Lung (tissue), 17 donors: ENCODE measurements at places on chromosomes 4 and X. TPM values are rescaled to one million over a fixed set of nuclear protein-coding genes. Genes with fewer than 3 reads are reported as not detected.

- no peaks in the 10 kb centered on the region for H3K4me1 ChIP-seq
- H3K4me3 ChIP-seq, result no peak overlapping the region
- H3K36me3 ChIP-seq, result no peaks in the 10 kb centered on the region
- H3K27me3 ChIP-seq, result no peaks in the 10 kb centered on the region
These were observed 102.0 kb upstream of the USP38 start for GRCh38 chr4:143082701-143083100.

GRCh38 chr4:71602289-71602900 lies 181.5 kb downstream of the GC start:
- no peak for DNase-seq
- H3K4me3 ChIP-seq, result no peak overlapping the region
- no peaks in the 10 kb centered on the region for H3K4me1 ChIP-seq
- H3K36me3 ChIP-seq, result no peaks in the 10 kb centered on the region

DNA sequence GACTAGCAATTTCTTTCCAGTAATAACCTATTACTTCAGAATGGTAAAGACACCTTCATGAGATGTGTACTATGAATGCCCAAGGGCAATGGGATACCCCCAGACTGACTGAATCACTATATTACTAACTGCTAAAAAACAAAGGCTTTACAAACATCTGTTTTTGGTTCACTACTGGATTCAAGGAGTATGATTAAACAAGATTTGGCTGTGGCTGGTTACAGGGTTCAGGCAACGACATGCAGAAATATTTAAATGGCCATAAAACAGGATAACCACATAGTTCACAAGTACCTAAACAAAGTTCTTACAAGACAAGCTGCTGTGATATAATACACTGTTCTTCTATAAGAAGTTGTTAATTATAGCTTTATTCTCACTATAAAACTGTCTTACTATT lies 128.2 kb downstream of the FRYL start:
- no peaks in the 10 kb centered on the region for H3K36me3 ChIP-seq
- H3K4me3 ChIP-seq, result no peak overlapping the region
- peaks cover 46% of the 10 kb centered on the region for H3K4me1 ChIP-seq
- no peaks in the 10 kb centered on the region for H3K27me3 ChIP-seq

DNA sequence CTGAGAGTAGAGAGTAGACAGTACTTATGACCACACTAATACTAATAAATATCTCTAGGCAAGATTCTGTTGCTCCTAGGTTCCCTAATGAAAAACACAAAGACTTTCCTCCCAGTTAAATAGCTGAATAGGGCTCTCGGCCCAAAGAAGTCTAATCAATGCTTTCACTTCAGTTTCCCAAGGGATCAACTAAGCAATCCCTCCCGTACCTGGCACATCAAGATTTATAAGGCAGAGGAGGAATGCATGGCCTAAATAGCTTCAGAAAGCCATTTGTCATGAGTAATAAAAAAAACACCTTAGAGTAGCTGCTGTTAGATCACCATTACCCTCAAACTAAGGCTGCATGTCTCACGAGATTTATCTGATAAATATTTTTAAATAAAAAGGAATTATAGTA lies 56.8 kb upstream of the EXOC1L start:
- no peaks in the 10 kb centered on the region for H3K4me1 ChIP-seq
- DNase-seq, result no peak
- no peak overlapping the region for H3K27ac ChIP-seq
- H3K4me3 ChIP-seq, result no peak overlapping the region

- peak; percentile 86 for DNase-seq
- H3K4me1 ChIP-seq, result no peaks in the 10 kb centered on the region
- peaks cover 6% of the 10 kb centered on the region for H3K27me3 ChIP-seq
- H3K4me3 ChIP-seq, result no peak overlapping the region
These were observed 133.2 kb downstream of the ARHGAP6 start for GRCh38 chrX:11532291-11533078.

DNA sequence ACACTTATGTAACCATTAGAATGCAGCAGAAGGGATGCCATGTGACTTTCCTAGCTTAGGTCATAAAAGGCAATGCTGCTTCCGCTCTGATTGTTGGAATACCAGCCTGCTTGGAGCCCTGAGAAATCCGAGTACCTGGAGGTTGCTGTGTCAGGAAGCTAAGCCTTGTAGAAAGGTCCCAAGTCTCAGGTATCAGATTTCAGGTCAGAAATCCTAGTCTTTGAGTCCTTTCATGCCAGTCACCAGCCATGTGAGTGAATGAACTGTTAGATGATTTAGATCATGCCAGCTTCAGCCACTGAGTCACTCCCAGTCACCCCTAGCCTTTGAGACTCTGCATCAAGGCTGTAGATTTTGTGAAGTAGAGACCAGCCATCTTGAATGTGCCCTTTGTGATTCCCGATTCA lies 23.5 kb downstream of the RAP1GDS1 start:
- H3K4me3 ChIP-seq, result no peak overlapping the region
- no peaks in the 10 kb centered on the region for H3K36me3 ChIP-seq
- H3K4me1 ChIP-seq, result peaks cover 6% of the 10 kb centered on the region
- no peak overlapping the region for H3K27ac ChIP-seq
- DNase-seq, result no peak

GRCh38 chr4:99960648-99961047 lies 10.6 kb upstream of the H2AZ1 start:
- H3K4me3 ChIP-seq, result no peak overlapping the region
- no peak overlapping the region for H3K27ac ChIP-seq
- no peaks in the 10 kb centered on the region for H3K27me3 ChIP-seq
- no peak for DNase-seq

GRCh38 chrX:103608306-103608963 lies 672 bp downstream of the TCEAL3 start:
- peak overlapping the region; percentile 94 for H3K27ac ChIP-seq
- peaks cover 16% of the 10 kb centered on the region for H3K27me3 ChIP-seq
- peak; percentile 15 for DNase-seq

GRCh38 chr4:17188547-17189400 lies 290.3 kb upstream of the LDB2 start:
- H3K36me3 ChIP-seq, result no peaks in the 10 kb centered on the region
- DNase-seq, result peak; percentile 21
- no peaks in the 10 kb centered on the region for H3K4me1 ChIP-seq
- H3K27ac ChIP-seq, result no peak overlapping the region
- H3K4me3 ChIP-seq, result no peak overlapping the region

GRCh38 chr4:67929426-67929825 lies 33.9 kb downstream of the TMPRSS11A start:
- no peak overlapping the region for H3K27ac ChIP-seq
- no peaks in the 10 kb centered on the region for H3K36me3 ChIP-seq
- no peak overlapping the region for H3K4me3 ChIP-seq
- no peak for DNase-seq
- no peaks in the 10 kb centered on the region for H3K27me3 ChIP-seq

DNA sequence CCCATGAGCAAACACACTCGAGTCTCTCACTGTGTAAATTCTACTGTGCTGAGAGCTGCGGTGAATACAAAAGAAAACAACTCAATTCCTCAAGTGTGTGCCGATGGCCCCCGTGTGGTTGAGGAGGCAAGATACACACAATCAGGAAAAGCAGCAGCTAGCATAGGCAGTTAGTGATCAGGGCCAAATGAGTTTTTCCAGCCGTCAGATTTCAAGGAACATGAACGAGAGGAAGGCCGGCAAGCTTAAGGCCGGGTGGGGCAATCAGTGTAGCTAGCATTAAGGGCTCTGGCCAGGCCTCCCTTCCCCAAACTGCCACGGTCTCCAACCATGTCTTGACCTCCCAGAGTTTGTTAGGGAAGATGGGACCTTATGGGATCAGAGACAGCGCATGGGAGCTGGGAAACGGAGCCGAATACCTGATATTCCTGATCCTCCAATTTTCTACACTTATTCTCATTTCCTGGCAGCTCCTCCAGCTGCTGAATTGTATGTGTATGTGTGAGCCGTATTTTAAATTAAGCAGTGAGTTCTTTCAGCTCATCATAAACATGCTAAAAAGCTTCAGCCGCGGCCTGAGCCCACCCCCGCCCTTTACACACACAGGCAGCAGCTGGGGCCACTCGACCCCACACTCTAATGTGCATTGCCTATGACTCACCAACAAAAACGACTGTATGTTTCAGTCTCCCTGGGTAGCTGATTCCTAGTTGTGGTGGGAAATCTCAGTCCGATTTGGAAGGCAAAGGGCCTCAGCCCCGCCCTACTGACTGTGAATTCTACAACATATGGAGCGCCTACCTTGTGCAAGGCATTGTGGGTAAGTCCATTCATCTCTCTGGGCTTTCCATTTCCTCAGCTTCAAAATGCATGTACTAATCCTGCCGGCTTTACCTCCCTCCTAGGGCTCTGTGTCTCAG lies 59.9 kb downstream of the RTL9 start:
- no peak overlapping the region for H3K4me3 ChIP-seq
- no peaks in the 10 kb centered on the region for H3K36me3 ChIP-seq
- peak overlapping the region; percentile 32 for H3K27ac ChIP-seq

- no peak for DNase-seq
- peaks cover 8% of the 10 kb centered on the region for H3K27me3 ChIP-seq
- no peak overlapping the region for H3K27ac ChIP-seq
- H3K4me1 ChIP-seq, result no peaks in the 10 kb centered on the region
- no peak overlapping the region for H3K4me3 ChIP-seq
- H3K36me3 ChIP-seq, result no peaks in the 10 kb centered on the region
These were observed 115.1 kb upstream of the MXRA5 start for GRCh38 chrX:3461397-3462165.

DNA sequence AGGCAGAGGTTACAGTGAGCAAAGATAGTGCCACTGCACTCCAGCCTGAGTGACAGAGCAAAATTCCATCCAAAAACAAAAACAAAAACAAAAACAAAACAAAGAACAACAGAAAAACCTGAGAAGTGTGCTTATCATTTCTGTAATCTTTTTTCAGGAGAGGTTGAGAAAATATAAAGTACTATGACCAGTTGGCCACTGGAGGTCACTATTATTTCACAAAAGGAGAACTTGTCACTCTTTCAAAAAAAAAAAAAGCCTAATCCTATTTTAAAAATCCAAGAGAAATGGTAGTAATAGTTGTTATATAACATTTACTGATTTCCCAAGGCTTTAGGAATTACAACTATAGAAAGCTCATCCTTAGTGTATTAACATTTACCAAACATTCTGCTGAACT lies 24.9 kb upstream of the RNF150 start:
- DNase-seq, result peak; percentile 76
- H3K27me3 ChIP-seq, result no peaks in the 10 kb centered on the region
- H3K27ac ChIP-seq, result no peak overlapping the region
- no peaks in the 10 kb centered on the region for H3K36me3 ChIP-seq

DNA sequence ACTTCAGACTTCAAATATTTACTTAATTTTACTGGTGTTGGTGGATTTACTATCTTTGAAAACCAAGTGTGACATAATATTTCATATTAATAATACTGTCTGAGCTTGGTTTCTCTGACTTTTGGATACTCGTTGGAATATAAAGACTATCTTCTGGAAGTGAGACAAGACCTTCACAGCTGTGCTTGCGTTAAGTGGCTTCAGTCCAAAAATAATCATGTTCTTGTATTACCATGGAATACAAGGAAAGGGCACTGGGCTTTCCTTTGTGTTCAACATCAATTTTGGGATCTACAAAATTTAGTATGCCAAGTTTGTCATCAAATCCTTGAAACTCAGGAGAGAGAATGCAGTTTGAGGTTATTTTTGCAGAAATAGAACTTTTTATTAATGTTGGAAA lies 712.4 kb upstream of the LCORL start:
- H3K4me3 ChIP-seq, result no peak overlapping the region
- DNase-seq, result peak; percentile 94
- no peaks in the 10 kb centered on the region for H3K36me3 ChIP-seq
- H3K4me1 ChIP-seq, result peaks cover 11% of the 10 kb centered on the region
- no peaks in the 10 kb centered on the region for H3K27me3 ChIP-seq

GRCh38 chr4:156293657-156294297 lies 340.1 kb upstream of the CTSO start:
- no peaks in the 10 kb centered on the region for H3K36me3 ChIP-seq
- DNase-seq, result no peak
- no peak overlapping the region for H3K4me3 ChIP-seq
- H3K4me1 ChIP-seq, result peaks cover 4% of the 10 kb centered on the region

GRCh38 chr4:41189666-41190065 lies 24.7 kb downstream of the APBB2 start:
- no peak overlapping the region for H3K4me3 ChIP-seq
- H3K27me3 ChIP-seq, result no peaks in the 10 kb centered on the region
- no peak for DNase-seq
- H3K4me1 ChIP-seq, result peaks cover 5% of the 10 kb centered on the region

- no peak for DNase-seq
- no peak overlapping the region for H3K4me3 ChIP-seq
- H3K27me3 ChIP-seq, result no peaks in the 10 kb centered on the region
These were observed 365.5 kb downstream of the CXXC4 start for GRCh38 chr4:104129243-104129642.

DNA sequence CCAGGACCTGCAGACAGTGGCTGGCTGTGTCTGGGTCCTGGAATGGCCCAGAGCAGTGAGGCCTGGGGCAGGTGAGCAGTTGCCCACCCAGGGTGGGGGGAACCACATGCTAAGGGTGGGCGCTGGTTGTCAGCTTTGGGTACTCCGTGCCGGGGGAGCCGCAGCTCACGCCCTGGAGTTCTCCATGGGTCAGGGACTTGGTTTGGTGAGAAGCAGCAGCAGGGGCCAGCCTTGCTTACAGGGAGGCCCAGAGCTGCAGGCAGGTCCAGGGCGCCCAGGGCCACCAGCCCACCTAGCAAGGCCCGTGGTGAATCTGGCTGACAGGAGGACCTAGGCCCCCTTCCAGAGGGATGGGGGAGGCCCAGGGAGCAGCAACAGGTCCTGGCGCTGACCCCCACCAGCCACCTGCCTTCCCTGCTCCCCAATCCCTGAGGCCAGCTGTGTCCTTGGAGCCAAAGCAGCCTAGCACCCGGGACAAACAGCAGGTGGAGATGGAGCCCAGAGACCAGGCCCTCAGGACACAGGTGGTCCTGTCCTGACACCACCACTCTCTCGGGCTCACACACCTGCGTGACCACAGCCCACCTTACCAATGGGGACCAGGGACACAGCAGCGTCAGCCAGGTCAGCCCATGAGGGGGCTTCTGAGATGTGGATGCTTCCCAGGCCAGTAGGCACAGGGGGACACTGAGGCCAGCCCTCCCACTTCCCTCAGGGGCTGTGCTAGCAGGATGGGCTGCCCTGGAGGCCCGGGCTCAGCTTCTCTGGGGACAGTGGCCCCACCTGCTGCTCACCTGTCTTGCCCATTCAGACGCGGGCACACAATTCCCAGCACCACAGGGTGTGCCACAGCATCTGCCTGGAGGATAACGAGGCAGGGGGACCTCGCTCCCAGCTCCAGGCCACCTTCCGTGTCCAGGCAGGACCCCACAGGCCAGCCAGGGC lies 3.5 kb downstream of the MXD4 start:
- no peak for DNase-seq
- no peaks in the 10 kb centered on the region for H3K27me3 ChIP-seq
- no peak overlapping the region for H3K27ac ChIP-seq
- H3K36me3 ChIP-seq, result peaks cover 41% of the 10 kb centered on the region
- H3K4me1 ChIP-seq, result peaks cover 7% of the 10 kb centered on the region

The SMARCAD1 gene
- 7.5 TPM for polyA plus RNA-seq

The S100G gene
- not detected for polyA plus RNA-seq

The GAGE12E gene
- polyA plus RNA-seq, result not detected

The CT45A2 gene
- not detected for polyA plus RNA-seq

The SPANXC gene
- polyA plus RNA-seq, result not detected

The TMEM144 gene
- 6.7 TPM for polyA plus RNA-seq

The FAM53A gene
- 1.4 TPM for polyA plus RNA-seq

The NUDT10 gene
- 0.30 TPM for polyA plus RNA-seq

The TEC gene
- polyA plus RNA-seq, result 2.0 TPM

The XAGE5 gene
- not detected for polyA plus RNA-seq
